ENCODE measurements at places on chromosomes 6 and 20.

GRCh38 chr6:29558439-29559079 lies 973 bp downstream of the UBD start:
- no peak for DNase-seq

- DNase-seq, result no peak
Observed at GRCh38 chr20:64037498-64038213, 1.7 kb downstream of the C20orf204 start.

DNA sequence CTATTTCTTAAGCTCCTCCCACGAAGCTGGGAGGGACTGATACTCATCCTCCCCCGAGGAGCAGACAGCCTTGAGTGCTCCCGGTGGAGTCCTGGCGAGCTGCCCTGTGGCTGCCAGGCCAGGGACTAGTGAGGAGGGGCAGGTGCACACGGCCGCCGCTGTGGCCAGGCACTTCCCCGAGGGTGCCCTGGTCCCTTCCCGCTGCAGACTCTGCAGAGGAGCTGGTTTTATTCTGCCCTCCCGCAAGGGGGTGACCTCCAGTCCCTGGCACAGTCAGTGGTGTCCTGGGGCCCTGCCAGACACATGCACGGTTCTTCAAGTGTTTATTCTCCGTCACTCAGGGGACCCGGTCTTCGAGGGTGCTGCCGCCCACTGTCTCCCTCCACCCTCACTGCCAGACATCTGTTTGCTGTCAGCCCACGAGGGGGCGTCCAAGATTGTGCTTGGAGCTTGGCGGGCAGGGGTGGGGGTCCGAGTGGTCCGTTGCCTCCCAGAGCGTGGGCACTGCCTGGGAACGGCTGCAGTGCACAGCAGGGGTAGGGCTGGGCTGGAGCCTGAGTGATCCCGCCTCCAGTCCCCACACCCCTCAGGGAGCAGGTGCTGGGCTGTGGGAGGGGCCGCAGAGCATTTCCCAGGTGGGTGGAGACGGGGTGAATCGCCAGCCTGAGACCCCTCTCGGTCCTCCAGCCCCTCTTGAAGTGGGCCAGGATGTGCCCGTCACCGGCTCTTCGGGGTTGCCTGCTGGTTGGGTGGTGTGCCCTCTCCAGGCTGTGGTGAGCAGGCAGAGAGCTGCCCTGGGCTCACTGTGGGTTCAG lies 3.1 kb upstream of the CABLES2 start:
- no peak for DNase-seq

DNA sequence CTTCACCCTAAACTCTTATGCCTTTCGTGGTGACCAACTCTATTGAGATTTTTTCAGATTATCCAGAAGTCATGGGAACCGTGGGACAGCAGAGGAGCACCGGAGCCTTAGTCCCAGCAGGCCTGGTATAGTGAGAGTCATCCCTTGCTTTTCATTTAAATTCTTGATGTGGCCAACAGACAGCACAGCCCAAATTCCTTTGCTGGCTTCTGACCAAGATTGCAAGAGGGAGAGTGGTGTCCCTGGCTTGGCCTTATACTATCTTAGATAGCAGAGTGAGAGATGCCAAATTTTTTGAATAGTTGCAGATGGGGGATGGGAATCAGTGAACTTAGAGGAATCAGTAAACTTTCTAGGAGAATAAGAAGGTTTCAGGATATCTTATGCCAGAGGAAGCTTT lies 7.8 kb downstream of the STX11 start:
- DNase-seq, result no peak

- no peak for DNase-seq
Observed at GRCh38 chr20:63819224-63819921, 11.7 kb downstream of the ZBTB46 start.

- no peak for DNase-seq
Observed at GRCh38 chr6:5828296-5828695, 178.4 kb downstream of the NRN1 start.

- no peak for DNase-seq
Observed at GRCh38 chr6:123213921-123214320, 217.9 kb downstream of the CLVS2 start.

GRCh38 chr20:4661191-4661590 lies 60.5 kb upstream of the PRND start:
- no peak for DNase-seq

- DNase-seq, result no peak
Observed at GRCh38 chr20:26209171-26209941, 512.7 kb upstream of the ZNF337 start.

- no peak for DNase-seq
Observed at GRCh38 chr6:135592276-135592675, 94.7 kb upstream of the AHI1 start.

- DNase-seq, result no peak
Observed at GRCh38 chr6:83354747-83355146, 76.1 kb downstream of the ME1 start.

DNA sequence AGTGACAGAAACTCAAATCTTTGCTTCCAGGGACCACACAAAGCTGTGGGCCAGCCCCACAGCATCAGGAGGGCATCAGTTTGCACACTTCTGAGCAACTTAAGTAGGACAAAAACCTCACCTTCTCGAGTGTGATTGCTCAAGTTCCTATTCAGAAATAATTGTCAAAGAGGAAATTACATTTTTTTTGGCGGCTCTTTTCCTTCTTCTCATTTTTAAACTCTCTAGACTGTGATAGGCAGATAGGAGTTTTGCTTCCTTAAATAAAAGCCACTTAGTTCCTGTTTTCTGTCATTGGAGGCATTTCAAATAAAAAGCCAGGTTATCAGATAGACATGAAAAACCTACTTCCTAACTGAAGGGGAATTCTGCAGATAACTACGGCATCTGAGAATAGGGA lies 11.2 kb upstream of the TAGAP start:
- no peak for DNase-seq

GRCh38 chr6:29847871-29848630 lies 20.4 kb downstream of the HLA-G start:
- no peak for DNase-seq

GRCh38 chr6:16676978-16677377 lies 84.3 kb downstream of the ATXN1 start:
- peak; percentile 16 for DNase-seq

- no peak for DNase-seq
Observed at GRCh38 chr20:57388953-57389694, 2.1 kb upstream of the RBM38 start.

DNA sequence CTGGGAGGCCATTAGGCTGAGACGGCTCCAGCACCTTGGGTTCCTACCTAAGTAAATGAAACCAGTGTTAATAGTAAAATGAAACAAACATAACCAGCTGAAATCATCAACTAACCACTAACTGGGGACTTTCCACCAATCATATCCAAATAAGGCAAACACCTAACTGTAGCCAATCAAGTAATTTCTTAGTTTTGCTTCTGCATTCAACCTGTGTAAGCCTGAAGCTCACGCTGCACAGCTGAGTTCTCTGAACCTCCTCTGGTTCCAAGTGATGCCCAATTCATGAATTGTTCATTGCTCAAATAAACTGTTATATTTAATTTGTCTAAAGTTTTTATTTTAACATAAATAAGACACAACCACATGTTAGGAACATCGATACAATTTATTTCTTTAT lies 22.5 kb downstream of the KLHL32 start:
- no peak for DNase-seq

GRCh38 chr20:50930976-50931305 lies 296 bp downstream of the ADNP start:
- DNase-seq, result no peak

DNA sequence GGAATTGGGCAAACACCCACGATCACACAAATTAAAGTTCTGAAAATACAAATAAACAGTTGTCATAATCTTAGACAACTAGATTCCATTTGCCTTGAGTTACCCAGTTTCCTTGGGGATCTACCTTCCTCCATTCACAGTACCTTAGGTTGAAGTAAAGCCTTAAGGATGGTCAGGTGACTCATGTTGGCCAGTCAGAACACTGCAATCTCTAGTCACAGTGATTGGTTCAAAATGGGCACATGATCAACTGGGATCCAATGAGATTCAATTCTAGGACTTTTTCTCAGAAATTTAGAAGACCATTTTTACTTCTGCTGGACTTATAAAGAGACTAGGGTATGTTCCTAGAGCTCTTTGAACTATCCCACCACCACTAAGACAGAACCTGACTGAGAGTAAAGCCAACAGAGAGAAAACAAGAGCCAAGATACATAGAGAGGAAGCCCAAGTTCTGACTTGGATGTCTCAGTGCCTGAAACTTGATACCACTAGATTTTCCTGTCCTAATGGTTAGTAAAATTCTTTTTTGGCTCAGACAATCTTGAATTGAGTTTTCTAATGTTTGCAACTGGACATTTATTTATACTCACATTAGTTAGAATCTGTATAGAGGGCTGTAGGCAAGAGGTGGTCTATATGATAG lies 8.6 kb upstream of the CLIC5 start:
- DNase-seq, result no peak

- no peak for DNase-seq
Observed at GRCh38 chr6:93081901-93082300, 337.5 kb downstream of the EPHA7 start.

DNA sequence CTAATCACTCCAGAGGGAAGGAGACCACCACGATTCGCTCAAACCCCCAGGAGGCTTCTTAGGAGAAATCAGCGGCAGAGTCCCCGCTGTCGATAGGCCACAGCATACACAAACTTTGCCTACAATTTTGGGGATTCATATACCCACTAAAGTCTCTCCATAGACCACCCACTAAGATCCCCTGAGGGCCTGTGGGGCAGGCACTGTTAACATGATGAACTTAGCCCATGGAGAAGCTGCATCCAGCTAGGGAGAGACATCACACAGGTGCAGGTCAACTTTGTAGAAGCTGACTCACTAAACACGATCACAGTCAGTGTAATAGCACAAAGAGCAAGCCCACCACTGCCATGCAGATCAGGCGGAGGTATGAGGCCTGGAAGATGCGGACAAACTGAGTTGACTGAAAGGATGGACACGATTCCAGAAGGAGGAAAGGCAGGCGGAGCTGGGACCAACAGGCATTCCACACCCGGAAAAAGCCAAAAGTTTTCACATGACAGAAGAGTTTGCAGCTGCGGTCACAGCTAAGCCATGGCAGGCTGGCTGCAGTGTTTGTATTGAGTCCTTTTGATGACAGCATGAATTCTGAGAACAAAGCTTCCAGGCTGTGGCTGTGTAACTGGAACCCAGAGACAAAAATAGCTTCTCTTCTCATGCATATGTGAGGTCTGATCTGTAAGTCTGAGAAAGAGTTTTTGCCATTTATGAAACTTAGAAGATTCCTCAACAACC lies 75.7 kb upstream of the QKI start:
- no peak for DNase-seq

Measured in NCI-H446 treated with DMSO at 0.1 percent for 48 hours (cell line).